ENCODE measurements at places on chromosomes 3 and 15. TPM values are rescaled to one million over a fixed set of nuclear protein-coding genes. Genes with fewer than 3 reads are reported as not detected.

The ZNF620 gene
- 4.8 TPM for total RNA-seq

The SH3GL3 gene
- total RNA-seq: not detected

The CCR9 gene
- not detected for total RNA-seq

The ENTPD3 gene
- total RNA-seq: not detected

The NPHP3 gene
- 26.4 TPM for total RNA-seq

The CHST2 gene
- total RNA-seq: 44.5 TPM

The FBXW12 gene
- total RNA-seq: not detected

The PTPRG gene
- total RNA-seq: 51.5 TPM

The IL12A gene
- total RNA-seq: not detected

The CD200 gene
- total RNA-seq: 0.27 TPM

GRCh38 chr3:77236118-77236517 lies 196.2 kb downstream of the ROBO2 start:
- H3K4me1 ChIP-seq: peaks cover 12% of the 10 kb centered on the region
- peaks cover 2% of the 10 kb centered on the region for H3K36me3 ChIP-seq
- no peak overlapping the region for H3K4me3 ChIP-seq
- H3K27me3 ChIP-seq: no peaks in the 10 kb centered on the region

DNA sequence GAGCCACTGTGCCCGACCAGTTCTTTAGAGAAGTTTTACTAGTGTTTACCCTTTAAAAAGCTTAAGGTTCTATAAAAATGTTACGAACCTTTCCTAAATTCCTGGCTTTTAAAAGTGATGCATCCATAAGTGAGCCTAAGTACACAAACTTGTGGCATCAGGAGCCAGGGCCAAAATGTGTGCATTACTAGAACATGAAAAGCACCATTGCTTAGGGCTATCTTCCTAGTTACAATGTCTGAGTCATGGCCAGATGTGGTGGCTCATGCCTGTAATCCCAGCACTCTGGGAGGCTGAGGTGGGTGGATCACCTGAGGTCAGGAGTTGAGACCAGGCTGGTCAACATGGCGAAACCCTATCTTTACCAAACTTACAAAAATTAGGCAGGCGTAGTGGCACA lies 39.9 kb downstream of the LEO1 start:
- no peak overlapping the region for H3K4me3 ChIP-seq
- H3K27ac ChIP-seq: no peak overlapping the region
- no peak for DNase-seq
- H3K4me1 ChIP-seq: no peaks in the 10 kb centered on the region
- H3K36me3 ChIP-seq: peaks cover 21% of the 10 kb centered on the region
- no peaks in the 10 kb centered on the region for H3K27me3 ChIP-seq

GRCh38 chr3:108953210-108953609 lies 469 bp downstream of the GUCA1C start:
- DNase-seq: no peak
- no peak overlapping the region for H3K27ac ChIP-seq
- H3K27me3 ChIP-seq: peaks cover 18% of the 10 kb centered on the region
- no peaks in the 10 kb centered on the region for H3K36me3 ChIP-seq
- no peak overlapping the region for H3K4me3 ChIP-seq

DNA sequence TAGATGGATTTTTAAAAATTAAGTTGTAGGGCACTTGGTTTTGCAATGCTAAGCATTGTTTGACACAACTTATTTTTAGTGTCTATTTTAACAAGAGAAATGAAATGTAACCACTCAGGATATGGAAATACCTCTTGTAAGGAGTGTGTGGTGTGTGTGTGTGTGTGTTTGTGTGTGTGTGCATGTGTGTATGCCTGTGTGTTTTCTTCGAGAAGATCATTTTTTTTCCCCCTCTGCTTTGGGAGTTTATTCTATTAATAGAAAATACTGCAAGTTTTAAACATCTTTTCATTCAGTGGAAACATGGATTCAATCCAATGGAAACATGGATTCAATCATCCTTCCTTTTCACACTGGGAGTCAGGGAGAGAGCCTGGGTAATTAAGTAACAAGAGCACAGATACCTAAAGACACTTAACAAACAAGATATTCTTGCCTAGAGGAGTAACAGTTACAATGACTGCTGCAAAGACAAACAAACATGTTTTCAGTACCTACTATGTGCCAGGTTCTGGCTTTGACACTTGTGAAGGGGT lies 567.2 kb upstream of the TBL1XR1 start:
- DNase-seq: no peak
- H3K27ac ChIP-seq: peak overlapping the region; percentile 70
- peaks cover 11% of the 10 kb centered on the region for H3K36me3 ChIP-seq
- H3K4me1 ChIP-seq: peaks cover 53% of the 10 kb centered on the region
- H3K4me3 ChIP-seq: no peak overlapping the region

DNA sequence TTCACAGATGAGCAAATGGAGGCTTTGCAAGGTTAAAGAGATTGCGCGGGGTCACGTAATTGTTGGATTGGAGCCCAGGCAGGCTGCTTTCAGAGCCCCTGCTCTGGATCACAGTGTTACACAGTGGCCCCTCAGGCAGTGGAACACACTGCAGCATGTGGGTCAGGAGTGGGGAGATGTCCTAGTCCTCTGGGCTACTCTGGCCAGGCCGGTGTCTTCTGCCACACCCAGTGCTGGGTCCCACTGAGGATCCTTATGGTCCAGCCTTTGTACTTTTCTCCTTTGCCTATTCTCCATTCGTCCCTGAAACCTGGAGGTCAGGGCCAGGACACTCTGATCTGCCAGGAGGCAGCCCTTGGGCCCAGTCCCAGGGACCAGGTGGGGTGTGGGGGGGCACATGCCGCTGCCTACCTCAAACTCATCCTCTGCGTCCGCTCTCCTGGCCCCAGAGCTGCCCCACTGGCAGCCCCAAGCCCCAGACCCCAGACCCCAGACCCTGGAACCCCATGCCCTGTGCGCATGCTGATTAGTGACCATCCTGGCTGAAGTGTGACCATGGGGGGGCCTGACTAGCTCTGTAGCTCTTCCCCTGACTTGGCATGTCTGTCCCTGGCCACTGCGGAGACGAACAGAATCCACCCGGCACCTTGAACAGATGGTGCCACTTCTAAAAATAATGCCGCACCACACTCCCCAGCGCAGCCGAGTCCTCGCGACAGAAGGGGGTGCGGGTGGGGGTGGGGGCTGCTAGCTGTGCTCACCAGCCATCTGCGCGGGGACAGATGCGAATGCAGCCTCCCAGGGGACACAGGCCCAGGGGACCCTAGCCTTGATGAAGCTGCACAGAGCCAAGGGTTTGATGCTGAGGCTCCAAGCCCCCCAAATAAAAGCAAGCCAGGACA lies 41.6 kb downstream of the ATP2B2 start:
- no peak overlapping the region for H3K4me3 ChIP-seq
- H3K4me1 ChIP-seq: no peaks in the 10 kb centered on the region
- no peak for DNase-seq
- H3K36me3 ChIP-seq: no peaks in the 10 kb centered on the region

- peaks cover 3% of the 10 kb centered on the region for H3K27me3 ChIP-seq
- no peak overlapping the region for H3K27ac ChIP-seq
- H3K4me1 ChIP-seq: peaks cover 5% of the 10 kb centered on the region
- no peaks in the 10 kb centered on the region for H3K36me3 ChIP-seq
- no peak overlapping the region for H3K4me3 ChIP-seq
- DNase-seq: no peak
Observed at GRCh38 chr3:186925826-186926225, 4.5 kb upstream of the ST6GAL1 start.

GRCh38 chr15:78937132-78937739 lies 7.6 kb downstream of the CTSH start:
- DNase-seq: no peak
- H3K4me1 ChIP-seq: peaks cover 4% of the 10 kb centered on the region
- no peak overlapping the region for H3K4me3 ChIP-seq
- no peaks in the 10 kb centered on the region for H3K36me3 ChIP-seq
- no peak overlapping the region for H3K27ac ChIP-seq

DNA sequence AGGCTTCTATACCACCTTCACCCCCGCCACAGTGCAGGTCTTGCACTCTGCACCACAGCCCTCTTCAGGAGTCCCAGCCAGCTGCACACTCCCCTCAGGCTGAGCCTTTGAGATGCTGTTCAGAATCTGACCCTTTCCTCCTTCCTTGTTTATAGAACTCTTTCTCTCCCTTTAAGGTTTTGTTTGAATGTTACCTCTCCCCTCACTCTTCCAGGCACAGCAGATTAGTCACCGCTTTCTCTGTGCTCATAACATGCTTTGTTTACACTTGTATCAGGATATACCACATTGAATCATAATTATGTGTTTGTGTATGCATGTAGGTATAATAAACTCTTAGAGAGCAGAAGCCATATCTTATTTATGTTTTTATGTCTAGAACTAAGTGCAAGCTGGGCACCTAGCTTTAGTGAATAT lies 168.4 kb upstream of the BCL6 start:
- no peak overlapping the region for H3K4me3 ChIP-seq
- no peak for DNase-seq
- H3K27me3 ChIP-seq: no peaks in the 10 kb centered on the region
- H3K36me3 ChIP-seq: no peaks in the 10 kb centered on the region

- H3K27me3 ChIP-seq: peaks cover 2% of the 10 kb centered on the region
- no peak for DNase-seq
- H3K27ac ChIP-seq: no peak overlapping the region
- H3K4me3 ChIP-seq: no peak overlapping the region
- H3K36me3 ChIP-seq: no peaks in the 10 kb centered on the region
Observed at GRCh38 chr3:189838291-189838690, 207.1 kb downstream of the TP63 start.

- no peak overlapping the region for H3K27ac ChIP-seq
- no peaks in the 10 kb centered on the region for H3K27me3 ChIP-seq
- DNase-seq: no peak
Observed at GRCh38 chr15:50145451-50145872, 26.4 kb upstream of the ATP8B4 start.

DNA sequence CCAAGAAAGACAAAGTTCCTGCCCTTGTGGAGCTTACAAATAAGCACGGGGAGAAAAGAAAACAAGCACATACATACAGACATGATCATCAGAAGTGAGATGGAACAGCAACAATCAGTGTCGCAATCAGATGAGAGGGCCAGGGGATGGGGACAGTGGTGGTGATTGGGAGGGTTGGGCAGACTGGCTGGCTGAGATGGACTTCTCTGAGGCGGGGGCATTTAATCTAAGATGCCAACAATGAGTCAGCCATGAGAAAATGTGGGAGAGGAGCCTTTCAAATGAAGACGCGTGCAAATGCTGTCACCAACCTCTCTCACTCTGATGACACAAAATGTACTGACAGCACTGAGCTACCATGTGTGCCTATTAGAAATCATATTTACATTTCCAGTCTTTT lies 81.4 kb downstream of the NCEH1 start:
- H3K27me3 ChIP-seq: no peaks in the 10 kb centered on the region
- no peak for DNase-seq
- H3K4me3 ChIP-seq: no peak overlapping the region
- H3K4me1 ChIP-seq: peaks cover 41% of the 10 kb centered on the region

GRCh38 chr3:176328198-176328597 lies 869.1 kb downstream of the TBL1XR1 start:
- no peaks in the 10 kb centered on the region for H3K36me3 ChIP-seq
- H3K4me3 ChIP-seq: no peak overlapping the region
- no peak for DNase-seq
- H3K27me3 ChIP-seq: peaks cover 4% of the 10 kb centered on the region
- H3K4me1 ChIP-seq: peaks cover 3% of the 10 kb centered on the region
- H3K27ac ChIP-seq: no peak overlapping the region

DNA sequence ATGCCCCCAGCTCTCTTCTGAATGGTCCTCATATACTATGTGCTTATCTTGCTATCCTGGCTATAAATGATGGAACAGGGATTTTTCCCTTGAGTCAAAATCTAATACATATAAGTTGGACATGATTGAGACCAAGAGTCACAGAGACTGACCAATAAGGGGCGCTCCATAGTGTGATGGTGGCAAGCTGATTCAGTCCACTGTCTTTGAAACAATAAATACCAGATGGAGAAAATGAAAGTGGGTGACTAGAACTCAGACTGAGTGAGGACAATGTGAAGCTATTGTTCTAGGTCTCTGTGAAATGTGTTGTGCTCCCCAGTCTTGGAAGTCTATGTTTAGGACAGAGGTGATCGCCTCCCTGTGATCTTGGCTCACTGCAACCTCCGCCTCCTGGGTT lies 10.6 kb upstream of the FSTL1 start:
- no peaks in the 10 kb centered on the region for H3K36me3 ChIP-seq
- H3K4me1 ChIP-seq: peaks cover 21% of the 10 kb centered on the region
- no peak overlapping the region for H3K4me3 ChIP-seq
- no peak overlapping the region for H3K27ac ChIP-seq
- H3K27me3 ChIP-seq: no peaks in the 10 kb centered on the region
- no peak for DNase-seq

DNA sequence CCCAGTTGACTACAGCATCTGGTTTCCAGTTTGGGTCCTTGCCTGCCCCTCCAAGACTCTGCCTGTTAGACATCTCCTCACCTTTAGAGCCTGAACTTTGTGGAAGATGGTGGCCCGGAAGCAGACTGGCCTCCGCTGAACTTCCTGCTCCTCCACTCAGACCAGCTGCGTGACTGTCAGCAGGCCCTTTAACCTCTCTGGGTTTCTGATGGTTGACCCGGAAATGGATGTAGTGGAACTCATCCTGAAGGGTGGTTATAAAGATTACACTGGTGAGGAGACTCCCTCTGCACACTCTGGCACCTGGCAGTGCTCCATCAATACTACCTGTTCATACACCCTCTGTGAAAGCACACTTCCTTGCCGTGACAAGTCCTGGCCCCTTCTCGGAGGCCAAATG lies 151.9 kb upstream of the TLE3 start:
- no peaks in the 10 kb centered on the region for H3K36me3 ChIP-seq
- peaks cover 33% of the 10 kb centered on the region for H3K27me3 ChIP-seq
- no peak overlapping the region for H3K27ac ChIP-seq

- peak; percentile 90 for DNase-seq
- no peak overlapping the region for H3K27ac ChIP-seq
- no peaks in the 10 kb centered on the region for H3K27me3 ChIP-seq
- H3K36me3 ChIP-seq: peaks cover 4% of the 10 kb centered on the region
- H3K4me3 ChIP-seq: no peak overlapping the region
Observed at GRCh38 chr3:150183678-150184425, 213.2 kb upstream of the PFN2 start.

GRCh38 chr15:101086394-101087171 lies 165.3 kb downstream of the CHSY1 start:
- no peaks in the 10 kb centered on the region for H3K27me3 ChIP-seq
- peaks cover 24% of the 10 kb centered on the region for H3K4me1 ChIP-seq
- H3K27ac ChIP-seq: no peak overlapping the region
- no peak for DNase-seq
- no peaks in the 10 kb centered on the region for H3K36me3 ChIP-seq

- peaks cover 5% of the 10 kb centered on the region for H3K36me3 ChIP-seq
- no peak overlapping the region for H3K27ac ChIP-seq
- H3K4me1 ChIP-seq: no peaks in the 10 kb centered on the region
- H3K4me3 ChIP-seq: no peak overlapping the region
- no peaks in the 10 kb centered on the region for H3K27me3 ChIP-seq
Observed at GRCh38 chr3:36924744-36925521, 19.9 kb downstream of the TRANK1 start.

DNA sequence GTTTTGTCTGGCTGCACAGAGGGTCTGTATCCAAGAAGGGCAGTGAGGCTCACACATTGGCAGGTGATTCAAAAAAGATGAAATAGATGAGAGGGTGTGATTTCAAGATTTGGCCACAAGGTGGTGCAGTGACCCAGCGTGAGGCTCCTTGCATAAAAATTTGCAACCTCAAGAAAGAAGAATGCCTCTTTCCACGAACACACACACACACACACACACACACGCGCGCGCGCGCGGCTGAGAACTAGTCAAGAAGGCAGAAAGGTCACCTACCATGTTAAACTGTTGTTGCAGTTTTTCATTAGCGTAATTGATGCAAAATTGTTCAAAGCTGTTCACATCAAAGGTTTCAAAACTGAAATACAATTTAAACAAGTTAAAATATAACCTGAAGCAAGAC lies 39.2 kb downstream of the MYO5C start:
- no peaks in the 10 kb centered on the region for H3K27me3 ChIP-seq
- peak overlapping the region; percentile 61 for H3K4me3 ChIP-seq
- no peaks in the 10 kb centered on the region for H3K36me3 ChIP-seq
- no peak overlapping the region for H3K27ac ChIP-seq
- peaks cover 60% of the 10 kb centered on the region for H3K4me1 ChIP-seq
